LNCaP clone FGC (cell line): ENCODE measurements at places on chromosomes 1 and 21.
A peak's percentile ranks its signal among the peaks of the same experiment; 100 is the strongest.

DNA sequence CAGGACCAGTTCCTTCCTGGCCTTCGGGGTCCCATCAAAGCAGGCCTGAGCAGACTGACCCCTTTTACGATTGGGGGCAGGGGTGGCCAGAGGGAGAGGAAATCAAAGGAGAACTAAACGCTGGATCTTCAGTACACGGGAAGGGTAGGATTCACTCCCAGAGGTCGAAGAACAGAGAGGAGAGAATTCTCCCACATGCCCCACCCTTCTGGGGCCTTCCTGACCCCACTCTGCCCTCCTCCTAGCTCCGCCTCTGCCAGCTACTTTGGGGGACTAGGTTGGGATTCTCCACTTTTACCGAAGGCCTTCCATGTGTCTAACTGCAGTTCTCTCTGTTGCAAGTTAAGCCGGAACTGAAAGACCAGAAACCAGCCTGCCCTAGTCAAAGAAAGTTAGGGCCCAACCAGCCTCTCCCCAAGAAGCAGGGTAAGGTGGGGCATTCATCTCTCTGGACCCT is 654 bp upstream of the ARHGEF2 start:
- DNase-seq, result no peak

GRCh38 chr1:183514235-183514634 is 41.9 kb downstream of the SMG7 start:
- no peak for DNase-seq

DNA sequence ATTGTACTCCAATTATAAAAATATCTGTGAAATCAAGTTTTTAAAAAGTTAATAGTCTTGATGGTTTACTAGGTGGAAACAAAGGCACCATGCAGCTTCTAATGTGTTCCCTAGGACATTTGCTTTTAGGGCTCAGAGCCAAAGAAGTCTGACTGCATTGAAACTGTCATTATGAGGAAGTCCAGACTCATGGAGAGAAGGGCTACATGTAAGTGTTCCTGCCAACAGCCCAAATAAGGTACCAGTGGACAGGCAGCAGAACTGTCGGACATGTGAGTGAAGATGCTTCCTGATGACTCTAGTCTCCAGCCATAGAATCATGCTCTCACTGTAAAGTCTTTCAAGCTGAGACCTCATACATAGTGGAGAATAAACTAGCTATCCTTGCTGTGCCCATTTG is 287.6 kb downstream of the AKT3 start:
- DNase-seq, result no peak

- DNase-seq, result no peak
These were observed 9.8 kb downstream of the SH3GLB1 start for GRCh38 chr1:86714159-86714558.

- no peak for DNase-seq
These were observed 127.3 kb downstream of the DSCAM start for GRCh38 chr21:40719615-40720014.

DNA sequence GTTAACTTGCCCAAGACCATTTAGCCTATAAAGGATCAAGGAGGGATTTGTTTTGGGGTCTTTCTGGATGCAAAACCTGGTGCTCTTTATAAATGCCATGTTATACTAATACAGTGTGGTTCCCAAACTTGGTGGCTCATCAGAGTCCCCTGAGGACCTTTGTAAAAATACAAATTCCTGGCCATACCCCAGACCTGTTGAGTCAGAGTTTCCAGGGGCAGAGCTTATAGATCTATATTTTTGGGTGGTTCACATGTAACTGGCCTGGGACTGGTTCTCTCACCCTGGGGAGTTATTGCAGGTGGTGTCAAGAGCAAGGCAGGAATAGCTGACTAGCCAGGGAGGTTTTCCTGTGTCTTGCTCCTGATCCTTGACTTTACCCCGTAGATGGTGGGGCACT is 136.9 kb upstream of the HNRNPU start:
- no peak for DNase-seq

DNA sequence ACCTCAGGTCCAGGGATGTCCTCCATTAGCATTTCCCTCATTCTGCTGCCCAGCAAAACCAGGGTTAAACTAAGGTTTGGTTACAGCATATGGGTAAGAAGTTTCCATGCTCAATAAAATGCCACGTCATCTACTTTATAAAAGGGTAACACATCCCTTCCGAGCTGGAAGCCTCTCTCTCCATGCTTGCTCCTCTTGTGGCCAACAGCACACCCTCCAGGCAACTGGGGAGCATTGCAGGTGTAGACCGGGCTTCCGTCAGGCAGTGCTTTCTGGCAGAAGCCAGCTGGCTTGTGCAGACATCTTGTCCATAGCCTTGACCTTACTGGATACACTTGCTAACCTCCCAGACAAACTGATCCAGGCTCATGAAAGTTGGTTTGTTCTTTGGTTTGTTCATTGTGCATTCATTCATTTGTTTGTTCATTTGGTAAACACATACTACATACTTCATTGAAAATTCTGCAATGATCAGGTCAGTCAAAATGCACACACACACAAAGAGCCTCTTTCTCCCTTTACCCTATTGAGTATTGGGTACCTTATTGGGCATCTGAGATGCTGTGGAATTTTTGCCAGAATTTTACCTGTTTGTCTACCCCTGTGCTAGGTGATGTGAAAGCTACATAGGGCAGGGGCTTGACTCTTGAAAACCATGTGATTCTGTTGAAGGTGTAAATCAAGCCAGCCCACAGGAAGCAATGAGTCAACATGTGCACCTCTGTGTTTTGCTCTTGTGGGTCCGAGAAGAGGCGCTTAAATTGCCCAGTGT is 422.8 kb downstream of the CAMTA1 start:
- peak; percentile 52 for DNase-seq

DNA sequence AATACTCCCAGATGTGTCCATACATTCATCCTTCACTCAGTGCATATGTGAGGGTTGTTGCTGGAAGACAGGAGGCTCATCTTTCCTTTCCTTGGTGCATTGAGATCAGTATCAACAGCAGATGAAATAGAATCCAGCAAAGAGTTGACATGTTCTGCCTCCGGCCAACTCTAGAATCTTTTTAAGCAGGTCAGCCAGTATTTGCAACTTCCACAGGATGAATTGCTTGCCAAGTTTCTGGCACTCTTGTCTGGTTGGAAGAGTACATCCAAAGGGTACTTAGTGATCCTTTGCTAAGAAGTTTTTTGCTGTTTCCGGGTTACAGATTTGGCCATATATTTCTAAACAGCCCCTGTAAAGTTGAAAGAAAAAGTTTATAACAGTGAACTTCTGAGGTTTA is 21.1 kb downstream of the SYNC start:
- DNase-seq, result peak; percentile 19

DNA sequence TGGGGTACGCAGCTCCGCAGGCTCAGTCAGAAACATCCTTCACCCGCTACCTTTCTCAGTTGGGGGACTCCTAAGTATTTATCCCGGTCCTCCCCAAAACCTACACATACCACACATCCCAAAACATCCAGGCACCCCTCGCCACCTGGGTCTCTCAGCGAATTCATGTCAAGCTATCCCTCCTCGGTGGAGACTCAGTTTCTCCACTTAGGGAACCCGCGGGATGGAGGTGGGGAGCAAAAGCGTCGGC is 1.3 kb upstream of the ZBTB7B start:
- no peak for DNase-seq

DNA sequence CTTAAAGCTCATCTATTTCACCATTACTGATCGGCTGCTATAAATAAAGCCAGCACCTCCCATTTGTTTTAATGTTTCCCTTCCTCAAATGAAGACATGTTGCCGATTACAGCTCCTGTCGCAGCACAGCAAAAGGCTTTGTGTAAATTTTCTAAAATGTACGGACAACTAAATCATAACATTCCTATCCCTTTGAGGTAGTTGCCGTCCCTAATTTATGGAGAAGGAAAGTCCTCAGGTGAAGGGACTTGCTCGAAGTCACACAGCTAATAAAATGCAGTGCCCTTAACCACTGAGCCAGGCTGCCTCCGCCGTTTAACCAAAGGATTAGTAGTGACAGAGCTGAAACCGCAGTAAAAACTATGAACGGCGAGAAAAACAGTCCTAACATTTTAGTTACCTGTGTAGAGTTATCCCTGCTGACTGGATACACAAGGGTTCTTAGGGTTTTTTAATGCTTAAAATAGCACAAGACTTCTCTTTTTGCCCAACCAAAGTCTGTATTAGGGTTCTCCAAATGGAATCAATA is 871 bp downstream of the PINK1 start:
- no peak for DNase-seq

DNA sequence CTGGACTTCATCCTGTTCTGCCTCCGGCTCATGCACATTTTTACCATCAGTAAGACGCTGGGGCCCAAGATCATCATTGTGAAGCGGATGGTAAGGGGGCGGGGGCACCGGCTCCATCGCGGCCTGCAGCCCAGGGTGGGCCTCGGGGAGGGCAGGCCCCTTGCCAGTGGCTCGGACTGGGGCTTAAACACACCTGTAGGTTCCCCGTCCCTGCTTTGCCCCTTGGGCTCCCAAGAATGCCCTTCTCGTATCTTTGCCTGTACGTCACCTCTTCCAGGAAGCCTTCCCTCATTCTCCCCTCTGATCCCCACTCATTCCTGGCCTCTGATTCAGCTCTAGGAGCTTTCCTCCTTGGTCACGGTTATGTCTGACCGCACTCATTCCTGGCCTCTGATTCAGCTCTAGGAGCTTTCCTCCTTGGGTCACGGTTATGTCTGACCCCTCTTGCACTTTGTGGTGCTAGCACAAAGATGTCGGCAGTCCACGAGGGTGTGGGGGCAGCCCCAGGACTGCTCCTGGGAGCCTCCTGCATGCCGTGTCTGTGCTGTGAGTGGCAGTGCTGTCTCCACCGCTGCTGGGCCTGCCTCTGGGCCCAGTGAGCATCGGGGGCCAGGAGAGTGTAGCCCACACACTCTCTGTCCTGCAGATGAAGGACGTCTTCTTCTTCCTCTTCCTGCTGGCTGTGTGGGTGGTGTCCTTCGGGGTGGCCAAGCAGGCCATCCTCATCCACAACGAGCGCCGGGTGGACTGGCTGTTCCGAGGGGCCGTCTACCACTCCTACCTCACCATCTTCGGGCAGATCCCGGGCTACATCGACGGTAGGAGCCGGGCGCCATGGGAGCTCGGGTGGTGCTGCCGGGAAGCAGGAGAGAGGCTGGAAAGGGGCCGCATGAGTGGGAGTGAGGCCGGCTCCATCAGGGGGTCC is 49.1 kb upstream of the LRRC3 start:
- DNase-seq, result no peak

DNA sequence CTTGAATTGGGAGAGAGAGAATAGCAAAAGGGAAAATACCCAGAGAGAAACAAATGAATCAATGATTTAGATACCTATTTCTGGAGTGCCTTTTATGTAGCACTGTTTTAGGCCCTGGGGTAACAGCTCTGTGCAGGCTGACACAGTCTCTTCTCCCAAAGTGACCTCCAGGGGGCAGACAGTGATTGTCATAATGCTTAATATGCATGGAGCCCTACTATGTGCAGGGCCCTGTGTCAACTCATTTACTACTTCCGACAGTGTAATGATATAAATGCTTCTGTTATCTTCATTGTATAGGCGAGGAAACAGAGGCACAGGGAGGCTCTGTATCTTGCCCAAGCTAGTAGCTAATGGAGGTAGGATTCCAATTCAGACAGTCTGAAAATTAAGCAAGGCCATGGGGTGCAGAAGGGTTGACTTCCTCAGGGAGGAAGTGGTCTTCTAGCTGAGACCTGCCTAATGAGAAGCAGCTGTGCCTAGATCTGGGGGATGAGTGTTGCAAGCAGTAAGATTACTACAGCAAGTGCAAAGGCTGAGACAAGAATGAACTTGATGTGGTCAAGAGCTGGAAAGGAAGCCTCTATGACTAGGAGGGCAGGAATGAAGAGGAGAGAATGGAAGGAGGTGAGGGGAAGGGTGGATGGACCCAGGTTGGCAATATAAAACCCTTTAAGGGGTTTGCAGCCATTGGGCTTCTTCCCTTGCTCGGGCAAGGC is 16.2 kb upstream of the SERINC2 start:
- DNase-seq, result no peak

GRCh38 chr1:56819387-56819899 is at the start of gene FYB2:
TSS of gene FYB2 (minus strand) at chr1:56819404. CDS start at chr1:56819290, 114 bp downstream.
- no peak for DNase-seq

DNA sequence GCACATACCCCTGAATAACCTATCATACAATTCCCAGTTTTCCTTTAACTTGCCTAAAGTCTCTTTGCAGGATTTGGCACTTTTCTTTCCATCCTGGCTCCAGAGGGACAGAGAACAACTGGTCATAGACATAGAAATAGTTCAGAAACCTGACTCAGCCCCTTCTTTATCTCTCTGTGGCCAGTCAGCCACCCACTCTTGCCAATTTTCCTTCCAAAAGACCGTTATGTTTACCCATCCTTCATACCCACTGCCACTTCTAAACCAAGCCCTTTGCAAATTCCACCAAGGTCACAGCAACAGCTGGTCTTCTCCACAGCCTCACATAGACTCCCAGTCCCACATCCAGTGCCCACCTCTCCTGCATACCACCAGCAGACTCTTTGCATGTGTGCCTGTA is 127.2 kb upstream of the FGGY start:
- no peak for DNase-seq

GRCh38 chr1:116531917-116532316 is 38.9 kb downstream of the CD58 start:
- no peak for DNase-seq

DNA sequence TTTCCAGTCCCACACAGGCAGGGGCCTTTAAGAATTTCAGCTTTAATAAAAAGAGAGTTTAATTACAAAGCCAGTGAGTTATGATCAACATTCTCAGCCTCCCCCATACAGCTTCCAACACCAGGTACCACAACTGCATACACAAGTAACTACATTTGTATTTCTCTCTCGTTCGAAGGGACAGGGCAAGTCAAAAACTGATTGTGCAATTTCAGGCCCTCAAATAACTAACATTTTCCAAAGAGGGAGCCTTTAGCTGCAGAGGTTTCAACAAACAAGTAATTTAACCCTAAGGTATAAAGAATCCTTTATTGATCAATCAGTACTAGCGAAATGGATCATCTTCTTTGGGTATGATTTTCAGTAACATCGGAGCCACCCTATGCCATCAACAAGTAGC is 142.4 kb downstream of the ZNF281 start:
- no peak for DNase-seq

DNA sequence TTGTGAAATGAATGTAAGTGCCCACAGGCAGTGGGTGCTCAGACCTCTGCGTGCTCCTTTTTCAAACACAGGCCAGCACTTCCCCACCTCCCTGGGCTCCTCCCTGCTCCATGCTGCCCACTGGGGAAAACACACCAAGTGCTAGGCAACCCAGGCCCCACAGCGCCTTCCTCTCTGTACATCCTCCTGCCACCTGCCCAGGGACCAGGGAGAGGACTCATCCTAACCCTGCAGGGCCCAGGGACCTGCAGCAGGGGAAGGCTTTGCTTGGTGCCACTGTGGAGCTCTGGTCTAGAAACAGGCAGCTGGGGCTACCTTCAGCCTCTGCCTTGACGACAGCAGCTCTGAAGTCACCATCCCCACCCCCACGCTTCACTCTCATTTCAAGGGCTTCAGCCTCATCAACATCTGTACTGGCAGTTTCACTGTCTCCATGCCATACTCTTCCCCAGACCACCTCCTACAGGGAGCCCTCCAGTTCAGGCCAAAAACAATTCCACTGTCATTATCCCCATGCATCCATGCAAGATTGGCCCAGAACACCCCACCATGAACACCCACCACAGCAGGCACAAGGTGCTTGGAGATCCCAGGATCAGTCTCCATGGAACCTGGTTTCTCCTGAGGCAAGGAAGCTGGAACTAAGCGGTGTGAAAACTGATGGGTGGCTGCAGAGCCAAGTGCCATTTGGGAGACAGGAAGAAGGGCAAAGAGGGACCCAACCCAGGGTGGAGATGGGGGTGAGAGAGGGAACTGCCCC is 1.1 kb downstream of the IGSF8 start:
- DNase-seq, result no peak

GRCh38 chr1:18373882-18374493 is 106.7 kb upstream of the KLHDC7A start:
- DNase-seq, result no peak
